ENCODE measurements at places on chromosomes 5 and 9. TPM values are rescaled to one million over a fixed set of nuclear protein-coding genes. Genes with fewer than 3 reads are reported as not detected.

DNA sequence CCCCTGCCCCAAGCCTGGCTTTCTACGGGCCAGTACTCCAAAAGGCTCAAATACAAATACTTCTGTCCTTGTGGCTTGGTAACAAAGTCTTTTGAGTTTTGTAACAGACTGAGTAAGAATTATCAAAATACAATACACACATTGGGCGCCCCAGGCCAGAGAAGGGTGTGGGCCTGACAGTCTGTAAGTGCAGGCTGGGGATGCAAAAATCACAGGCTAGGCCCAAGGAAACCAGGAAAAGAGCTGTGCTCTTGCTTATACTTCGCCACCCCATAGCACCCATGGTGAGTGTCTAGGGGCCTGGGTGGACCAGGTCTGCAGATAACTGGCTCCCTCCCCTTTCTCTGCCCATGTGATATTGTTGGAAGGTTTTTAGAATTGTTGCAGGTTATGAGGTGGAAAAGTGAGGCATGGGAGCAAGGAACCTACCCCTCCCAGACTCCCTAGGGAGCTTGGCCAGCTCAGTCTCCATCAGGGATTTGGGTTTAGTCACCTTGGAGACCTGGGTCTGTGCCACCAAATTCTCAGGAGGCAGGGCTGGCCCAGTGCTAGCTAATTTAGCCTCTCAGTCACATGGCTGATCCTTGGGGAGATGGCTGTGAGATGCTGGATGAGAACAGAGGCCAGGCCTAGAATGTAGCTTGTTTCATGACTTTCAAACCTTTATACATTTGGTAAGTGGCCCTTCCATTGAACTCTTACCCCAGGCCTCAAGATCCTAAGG lies 72.9 kb downstream of the TARS1 start:
- DNase-seq = no peak

Gene PIP5K1B
- polyA plus RNA-seq = not detected

Gene TXNDC8
- not detected for polyA plus RNA-seq

Gene HMGCS1
- polyA plus RNA-seq = 60.3 TPM

Gene FOXD4L5
- polyA plus RNA-seq = 0.16 TPM

Gene MCIDAS
- polyA plus RNA-seq = 1.7 TPM

Gene NOXA1
- 1.5 TPM for polyA plus RNA-seq

- no peak for DNase-seq
These were observed 52.6 kb downstream of the AQP7 start for GRCh38 chr9:33349743-33350142.

- no peak for DNase-seq
These were observed 599.5 kb upstream of the PTGER4 start for GRCh38 chr5:40080191-40080590.

DNA sequence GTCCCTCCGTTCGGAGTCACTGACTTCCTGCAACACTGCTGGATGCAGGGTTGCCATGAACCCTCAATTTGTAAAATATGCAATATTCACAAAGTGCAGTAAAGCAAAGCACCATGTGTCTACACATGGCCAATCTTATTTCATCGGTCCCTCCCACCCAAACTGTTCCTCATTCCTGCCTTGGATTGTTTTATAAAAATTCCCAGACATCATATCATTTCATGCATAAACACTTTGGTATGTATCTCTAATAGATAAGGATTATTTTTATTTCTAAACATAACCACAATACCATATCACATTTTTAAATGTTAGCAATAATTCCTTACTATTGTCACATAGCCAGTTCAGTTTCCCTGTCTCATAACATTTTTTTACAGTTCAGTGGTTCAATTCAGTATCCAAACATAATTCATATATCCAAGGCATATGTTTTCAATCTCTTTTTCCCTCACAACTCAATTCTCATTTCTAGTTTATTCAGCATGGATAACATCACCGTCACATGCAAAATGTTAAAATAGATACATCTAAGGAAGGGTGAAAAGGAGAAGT lies 82.0 kb upstream of the PCAT7 start:
- peak; percentile 9 for DNase-seq

DNA sequence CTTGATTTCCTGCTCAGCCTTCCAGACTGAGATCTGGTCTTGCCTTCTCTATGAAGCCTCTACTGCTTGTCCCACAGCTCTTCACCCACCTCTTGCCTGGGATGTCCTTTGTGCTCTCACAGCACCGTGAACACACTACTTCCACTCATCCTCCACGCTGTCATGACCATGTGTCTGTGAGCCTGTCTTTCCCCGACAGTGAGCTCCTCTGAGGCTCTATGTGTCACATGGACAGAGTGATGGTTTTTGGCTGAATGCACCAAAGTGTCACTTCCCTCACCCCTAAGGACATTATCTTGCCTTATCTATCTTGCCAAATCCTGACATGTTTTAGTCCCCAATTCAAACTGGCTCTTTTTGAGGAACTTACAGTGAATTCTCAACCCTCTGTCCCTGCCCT lies 11.3 kb downstream of the PHYKPL start:
- DNase-seq = no peak

- DNase-seq = peak; percentile 16
These were observed 134.9 kb upstream of the ADCY2 start for GRCh38 chr5:7261049-7261448.

Gene TAF11L2
- polyA plus RNA-seq = not detected

Gene SLC36A2
- not detected for polyA plus RNA-seq

- DNase-seq = peak; percentile 86
These were observed 497.0 kb downstream of the RAB3C start for GRCh38 chr5:59079622-59080620.

Gene ZNF883
- 1.8 TPM for polyA plus RNA-seq

DNA sequence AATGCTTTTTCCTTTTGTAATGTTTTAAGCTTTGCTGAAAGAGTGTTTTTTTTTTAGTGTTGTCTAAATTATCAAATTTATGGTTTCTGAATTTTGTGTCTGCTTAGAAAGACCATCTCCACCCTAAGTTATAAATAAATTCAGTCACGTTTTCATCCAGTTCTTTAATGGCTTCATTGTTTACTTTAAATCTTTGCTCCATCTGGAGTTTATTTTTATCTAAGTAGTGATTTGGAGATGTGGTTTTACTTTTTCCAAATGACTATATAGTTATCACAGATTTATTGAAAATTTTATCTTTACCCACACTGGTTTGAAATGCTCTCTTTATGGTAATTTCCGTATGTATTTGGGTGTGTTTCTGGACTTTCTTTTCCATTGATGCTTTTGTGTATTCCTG lies 577.2 kb upstream of the ZNF608 start:
- DNase-seq = no peak

Gene MARCHF6
- 47.5 TPM for polyA plus RNA-seq

DNA sequence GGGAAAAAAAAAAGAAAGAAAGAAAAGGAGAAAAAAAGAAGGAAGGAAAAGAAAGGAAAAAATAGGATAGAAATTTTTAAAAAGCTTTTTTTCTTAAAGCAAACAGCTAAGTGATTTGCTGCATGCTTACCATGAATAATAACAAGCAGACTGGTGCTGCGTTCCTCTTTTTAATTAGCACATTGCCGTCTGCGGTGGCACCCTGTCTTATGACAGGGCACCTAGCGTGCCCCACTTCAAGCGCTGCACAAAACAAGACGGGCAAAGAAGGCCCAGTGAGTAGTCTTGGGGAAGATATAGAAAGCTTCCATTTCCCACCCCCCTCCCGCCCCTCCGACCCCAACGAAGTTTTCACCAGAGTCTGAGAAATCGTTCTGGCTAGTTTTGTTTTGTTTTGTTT lies 513.9 kb downstream of the ZNF608 start:
- no peak for DNase-seq

GRCh38 chr5:125455041-125455440 lies 708.6 kb upstream of the ZNF608 start:
- no peak for DNase-seq

Gene PCDHB16
- 0.05 TPM for polyA plus RNA-seq

Gene C8G
- 1.3 TPM for polyA plus RNA-seq

DNA sequence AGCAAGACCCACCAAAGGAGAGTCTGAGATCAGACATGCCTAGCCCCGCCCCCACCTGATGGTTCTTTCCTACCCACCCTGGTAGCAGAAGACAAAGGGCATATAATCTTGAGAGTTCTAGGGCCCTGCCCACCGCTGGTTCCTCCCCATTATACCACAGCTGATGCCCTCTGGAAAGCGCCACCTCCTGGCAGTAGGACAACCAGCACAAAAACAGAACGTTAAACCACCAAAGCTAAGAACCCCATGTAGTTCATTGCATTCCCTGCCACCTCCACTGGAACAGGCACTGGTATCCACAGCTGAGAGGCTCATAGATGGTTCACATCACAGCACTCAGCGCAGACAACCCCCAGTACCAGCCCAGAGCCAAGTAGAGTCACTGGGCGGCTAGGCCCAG lies 81.2 kb upstream of the TRPC7 start:
- no peak for DNase-seq

- DNase-seq = peak; percentile 15
These were observed 341.1 kb downstream of the ASTN2 start for GRCh38 chr9:117073539-117074341.

DNA sequence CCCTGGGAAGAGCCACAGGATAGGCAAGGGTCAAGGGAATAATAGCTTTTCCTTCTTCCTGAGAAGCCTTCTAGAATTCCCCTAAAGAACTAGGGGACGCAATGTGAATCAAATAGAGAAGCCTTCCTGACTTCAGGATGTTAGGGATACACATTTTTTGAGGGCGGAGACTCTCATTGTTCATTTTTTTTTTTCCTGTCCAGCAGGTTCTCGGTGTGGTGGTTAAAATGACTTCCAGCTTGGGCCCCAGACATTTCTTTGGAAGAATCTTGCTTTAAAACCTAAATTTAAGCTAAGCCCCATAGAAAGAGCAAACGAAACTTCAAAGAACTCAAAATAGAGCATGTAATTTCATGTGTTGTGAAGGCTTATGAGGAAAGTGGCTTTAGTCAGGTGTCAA lies 80.8 kb downstream of the IQGAP2 start:
- DNase-seq = no peak

- no peak for DNase-seq
These were observed 44.8 kb upstream of the RNF130 start for GRCh38 chr5:180116077-180116999.

Gene BNIP1
- 16.7 TPM for polyA plus RNA-seq

DNA sequence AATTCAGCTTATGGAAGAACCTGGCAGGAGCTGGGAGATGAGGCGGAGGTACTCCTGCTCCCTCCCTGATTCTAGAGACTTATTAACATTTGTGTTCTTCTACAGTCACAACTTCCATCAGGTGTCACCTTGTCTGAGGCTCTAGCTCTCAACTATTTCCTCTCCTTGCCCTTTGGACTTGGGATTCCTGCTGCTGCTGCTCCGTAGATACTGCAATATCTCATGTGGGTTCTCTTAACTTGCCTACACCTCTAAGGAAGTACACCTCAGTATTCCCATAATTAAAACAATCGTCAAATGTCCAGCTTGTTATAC lies 21.2 kb downstream of the ANXA1 start:
- peak; percentile 56 for DNase-seq

Gene ZDHHC11
- polyA plus RNA-seq = 13.7 TPM

GRCh38 chr5:139212486-139212885 lies 14.3 kb upstream of the SIL1 start:
- no peak for DNase-seq

Gene RGS14
- polyA plus RNA-seq = 5.2 TPM

DNA sequence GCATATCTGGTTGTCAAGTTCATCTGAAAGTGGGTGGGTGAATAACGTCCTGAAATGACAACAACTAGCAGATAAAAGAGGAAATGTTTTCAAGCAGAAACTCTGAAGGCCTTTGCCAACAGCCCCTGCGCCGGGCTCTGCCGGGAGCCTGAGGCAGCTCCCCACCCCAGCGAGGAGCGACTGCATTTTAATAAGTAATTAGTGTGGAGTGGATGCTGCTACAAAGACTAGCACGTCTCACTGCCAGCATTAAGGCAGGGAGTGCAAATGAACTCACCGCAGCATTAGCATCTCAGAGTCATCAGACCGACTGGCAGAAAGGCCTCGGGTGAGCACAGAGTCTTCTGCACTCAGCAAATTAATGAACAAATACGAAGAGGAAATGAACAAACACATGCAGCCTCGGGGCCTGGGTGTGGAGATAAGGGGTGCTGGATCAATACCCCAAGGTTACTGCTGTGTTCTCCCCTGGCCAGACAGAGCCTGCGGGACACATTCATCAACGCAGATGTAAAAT lies 63.8 kb downstream of the VAV2 start:
- no peak for DNase-seq

DNA sequence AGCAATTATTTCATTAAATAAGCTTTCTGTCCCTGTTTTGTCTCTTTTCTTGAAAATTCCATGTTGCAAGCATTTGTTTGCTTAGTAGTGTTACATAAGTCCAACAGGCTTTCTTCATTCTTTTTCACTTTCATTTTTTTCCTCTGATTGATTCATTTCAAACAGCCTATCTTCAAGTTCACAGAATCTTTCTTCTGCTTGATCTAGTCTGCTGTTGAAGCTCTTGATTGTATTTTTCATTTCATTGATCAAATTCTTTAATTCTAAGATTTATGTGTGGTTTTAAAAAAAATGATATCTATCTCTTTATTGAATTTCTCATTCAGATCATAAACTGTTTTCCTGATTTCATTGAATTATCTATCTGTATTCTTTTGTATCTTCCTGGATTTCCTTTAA lies 20.4 kb upstream of the NFIL3 start:
- no peak for DNase-seq

Gene GRIN3A
- not detected for polyA plus RNA-seq

Gene STXBP1
- polyA plus RNA-seq = 16.1 TPM

- DNase-seq = no peak
These were observed 89.2 kb upstream of the PRLR start for GRCh38 chr5:35319333-35320002.

GRCh38 chr5:123746683-123747360 lies 234.8 kb downstream of the CSNK1G3 start:
- DNase-seq = no peak

DNA sequence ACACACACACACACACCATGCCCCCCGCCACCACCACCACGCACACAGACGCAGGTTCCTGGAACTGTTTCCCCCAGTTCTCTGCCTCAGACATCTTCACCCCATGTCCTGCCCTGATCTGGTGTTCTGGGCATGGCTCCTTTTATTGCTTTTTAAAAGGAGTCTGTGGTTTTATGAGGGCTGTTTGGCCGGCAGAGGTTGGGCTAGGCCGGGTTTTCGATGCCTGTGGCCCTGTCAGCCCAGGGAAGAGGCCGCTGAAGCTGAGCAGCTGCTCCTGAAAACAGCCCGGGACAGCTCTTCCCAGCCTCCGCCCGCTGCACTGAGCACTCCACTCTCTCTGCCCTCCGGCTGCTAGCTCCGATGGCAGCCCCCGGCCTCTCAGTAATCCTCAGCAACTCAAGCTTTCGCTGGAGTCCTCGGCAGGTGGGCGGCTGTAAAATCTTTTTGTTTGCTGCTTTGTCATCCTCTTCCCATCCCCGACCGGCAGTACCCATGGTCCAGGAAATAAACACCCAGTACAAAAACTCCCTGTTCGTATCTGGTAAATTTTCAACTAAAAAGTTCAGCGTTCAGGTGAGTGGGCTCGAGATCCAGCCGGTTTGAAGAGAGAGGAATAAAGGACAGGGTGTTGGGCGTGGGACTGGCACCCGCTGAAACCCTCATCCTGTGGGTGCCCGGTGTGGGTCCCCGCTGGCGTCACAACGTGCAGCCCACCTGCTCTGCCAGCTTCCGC lies 103.0 kb upstream of the ERCC6L2 start:
- DNase-seq = no peak
